ENCODE measurements at places on chromosomes 5 and 9. TPM values are rescaled to one million over a fixed set of nuclear protein-coding genes. Genes with fewer than 3 reads are reported as not detected.

- no peaks in the 10 kb centered on the region for H3K4me1 ChIP-seq
- H3K36me3 ChIP-seq: no peaks in the 10 kb centered on the region
- no peaks in the 10 kb centered on the region for H3K27me3 ChIP-seq
- H3K4me3 ChIP-seq: no peak overlapping the region
- H3K27ac ChIP-seq: no peak overlapping the region
These were observed 142.8 kb downstream of the EGFLAM start for GRCh38 chr5:38401145-38401544.

GRCh38 chr5:57494104-57495098, 11.8 kb upstream of the ACTBL2 start:
- no peaks in the 10 kb centered on the region for H3K27me3 ChIP-seq
- H3K36me3 ChIP-seq: no peaks in the 10 kb centered on the region
- H3K4me1 ChIP-seq: peaks cover 24% of the 10 kb centered on the region
- no peak overlapping the region for H3K4me3 ChIP-seq
- DNase-seq: peak; percentile 3

LCN9 gene
- total RNA-seq: not detected

DNA sequence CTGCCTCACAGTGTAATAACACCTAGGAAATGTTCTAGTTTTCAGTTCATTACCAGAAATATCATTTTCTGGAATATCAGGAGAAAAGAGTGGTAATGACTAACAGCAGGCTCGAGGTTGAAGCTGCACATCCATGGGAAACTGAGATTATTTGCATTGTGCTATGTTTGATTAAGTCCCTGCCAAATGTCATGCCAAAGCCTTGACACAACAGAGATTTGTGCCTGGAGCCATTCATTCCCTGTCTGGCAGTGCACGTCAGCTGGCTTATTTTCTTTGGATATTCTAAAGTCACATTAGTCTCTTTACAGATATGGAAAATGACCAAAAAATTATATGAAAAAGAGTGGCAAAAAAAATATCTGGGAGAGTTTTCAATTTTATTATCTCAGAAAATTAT, 848.0 kb downstream of the PTPRD start:
- no peak for DNase-seq
- no peak overlapping the region for H3K4me3 ChIP-seq
- no peaks in the 10 kb centered on the region for H3K36me3 ChIP-seq
- no peak overlapping the region for H3K27ac ChIP-seq
- H3K27me3 ChIP-seq: no peaks in the 10 kb centered on the region

DNA sequence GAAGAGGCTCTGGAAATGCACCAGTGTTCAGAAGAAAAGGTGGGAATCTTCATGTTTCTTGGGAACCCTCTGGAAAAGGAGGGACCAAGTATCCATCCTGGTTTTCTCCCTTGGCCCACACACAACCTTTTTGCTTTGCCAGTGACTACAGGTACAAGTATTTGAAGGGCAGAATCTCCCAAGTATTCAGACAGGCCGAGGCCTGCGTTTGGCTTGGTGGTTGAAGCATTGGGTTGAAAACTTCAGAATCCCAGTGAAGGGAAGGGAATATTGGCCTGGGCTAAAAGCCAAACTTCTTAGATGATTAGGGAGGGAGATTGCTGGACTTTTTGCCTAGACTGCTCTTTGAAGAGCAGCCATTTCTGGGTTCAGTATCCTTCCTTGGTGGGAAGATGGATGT, 71.9 kb downstream of the UBAP1 start:
- no peak overlapping the region for H3K27ac ChIP-seq
- H3K27me3 ChIP-seq: no peaks in the 10 kb centered on the region
- H3K36me3 ChIP-seq: peaks cover 15% of the 10 kb centered on the region
- H3K4me1 ChIP-seq: peaks cover 19% of the 10 kb centered on the region
- H3K4me3 ChIP-seq: no peak overlapping the region
- DNase-seq: no peak

- H3K4me1 ChIP-seq: peaks cover 5% of the 10 kb centered on the region
- no peaks in the 10 kb centered on the region for H3K27me3 ChIP-seq
- no peak overlapping the region for H3K27ac ChIP-seq
- no peak overlapping the region for H3K4me3 ChIP-seq
These were observed 93.8 kb downstream of the FEM1C start for GRCh38 chr5:115450741-115451140.

SV2C gene
- total RNA-seq: 0.09 TPM

DNA sequence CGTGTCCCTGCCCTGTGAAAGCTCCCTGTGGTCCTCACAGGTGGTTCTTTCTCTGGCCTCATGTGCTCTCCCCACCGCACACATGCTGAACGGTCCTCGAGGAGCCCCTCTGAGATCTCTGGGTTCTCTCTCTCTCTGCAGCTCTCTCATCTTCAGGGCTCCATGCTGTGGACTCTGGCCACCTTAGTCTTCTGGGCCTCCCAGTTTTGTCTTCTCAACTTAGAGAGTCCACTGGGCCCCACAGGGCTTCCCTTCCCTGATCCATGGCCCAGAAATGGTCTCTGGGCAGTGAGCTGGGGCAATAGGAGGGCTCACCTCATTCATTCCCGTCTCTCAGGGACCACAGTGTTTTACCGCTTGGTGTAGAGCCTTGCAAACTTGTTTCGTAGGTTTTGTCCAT, 26.4 kb downstream of the FGD3 start:
- H3K36me3 ChIP-seq: no peaks in the 10 kb centered on the region
- no peaks in the 10 kb centered on the region for H3K27me3 ChIP-seq
- no peak overlapping the region for H3K4me3 ChIP-seq
- no peak overlapping the region for H3K27ac ChIP-seq
- DNase-seq: no peak
